Right hindlimb (tissue), 1 donor: ENCODE measurements at places on chromosomes 6 and 20.

DNA sequence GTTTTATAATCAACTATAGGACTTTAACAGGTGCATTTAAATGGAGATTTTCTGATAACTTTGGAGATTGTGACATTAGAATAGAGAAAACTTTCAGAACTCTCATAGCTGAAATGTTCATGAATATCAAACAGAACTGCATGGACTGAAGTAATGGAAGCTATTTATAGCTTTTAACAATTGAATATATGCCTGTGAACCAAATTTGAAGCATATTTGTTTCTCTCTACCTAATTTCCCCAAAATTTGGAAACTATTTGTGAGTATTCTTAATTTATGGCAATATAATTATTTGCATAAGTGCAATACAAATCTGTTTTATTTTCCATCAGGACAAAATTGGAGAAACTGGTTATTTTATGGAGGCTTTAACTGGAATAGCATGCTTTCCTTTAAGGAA lies 96.6 kb downstream of the PLG start:
- no peak for DNase-seq

GRCh38 chr20:49965781-49966305 lies 16.9 kb upstream of the SNAI1 start:
- DNase-seq, result no peak

DNA sequence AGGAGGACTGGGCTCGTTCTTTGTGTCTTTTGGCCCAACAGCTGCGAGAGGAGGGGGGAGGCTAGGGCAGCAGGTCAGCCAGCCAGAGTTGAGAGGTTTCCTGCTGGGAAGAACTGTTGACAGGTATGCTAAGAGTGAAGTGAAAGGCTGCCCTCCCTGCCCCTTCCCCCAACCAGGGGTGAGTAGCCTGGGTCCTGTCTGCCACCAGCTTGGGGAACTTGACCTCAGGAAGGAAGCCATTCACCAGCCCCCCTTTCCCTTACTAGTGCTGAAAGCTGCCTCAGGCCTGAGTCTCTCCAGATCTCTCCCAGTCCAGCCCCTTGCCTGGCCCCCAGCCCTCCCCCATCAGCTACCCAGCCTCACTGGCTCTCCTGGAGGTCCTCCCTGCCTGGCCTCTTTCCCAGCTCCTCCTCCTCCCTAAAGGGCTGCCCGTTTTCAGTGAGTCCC lies 20.7 kb upstream of the ZNF76 start:
- peak; percentile 60 for DNase-seq

DNA sequence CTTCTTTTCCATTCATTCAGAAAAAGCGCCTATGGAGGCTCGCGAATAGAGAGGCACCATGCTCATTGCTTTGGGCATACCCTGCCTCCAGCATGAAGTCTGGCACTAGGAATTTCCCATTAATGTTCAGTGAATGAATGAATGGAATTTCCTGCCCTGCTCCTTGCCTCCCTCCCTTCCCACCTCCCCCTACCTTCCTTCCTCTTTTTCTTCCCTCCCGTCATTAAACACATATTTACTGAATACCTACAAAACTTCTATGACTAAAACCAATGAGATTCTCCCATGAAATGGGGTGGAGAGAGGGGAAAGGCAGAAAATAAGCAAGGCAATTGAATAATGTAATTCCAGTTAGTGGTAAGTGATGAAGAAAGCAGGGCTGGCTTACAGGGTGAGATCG lies 213.8 kb upstream of the AGPAT4 start:
- DNase-seq, result no peak

DNA sequence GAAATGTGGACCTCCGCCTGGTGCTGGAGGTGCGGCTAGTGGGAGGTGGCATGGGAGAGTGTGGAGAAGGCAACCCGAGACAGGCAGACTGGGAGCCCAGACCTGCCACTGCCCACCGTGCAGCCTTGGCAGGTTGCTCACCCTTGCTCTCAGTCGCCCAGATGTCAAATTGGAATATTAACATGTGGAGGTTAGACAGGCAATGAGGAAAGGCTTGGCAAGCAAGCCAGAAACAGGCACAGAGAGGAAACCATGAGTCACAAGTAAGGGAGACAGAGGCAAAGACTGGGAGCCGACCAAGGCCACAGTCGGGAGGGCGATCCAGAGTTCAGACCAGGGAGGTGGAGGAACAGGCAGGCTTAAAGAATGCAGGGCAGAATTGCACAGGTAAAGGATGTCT lies 178.2 kb downstream of the FOXC1 start:
- peak; percentile 54 for DNase-seq

DNA sequence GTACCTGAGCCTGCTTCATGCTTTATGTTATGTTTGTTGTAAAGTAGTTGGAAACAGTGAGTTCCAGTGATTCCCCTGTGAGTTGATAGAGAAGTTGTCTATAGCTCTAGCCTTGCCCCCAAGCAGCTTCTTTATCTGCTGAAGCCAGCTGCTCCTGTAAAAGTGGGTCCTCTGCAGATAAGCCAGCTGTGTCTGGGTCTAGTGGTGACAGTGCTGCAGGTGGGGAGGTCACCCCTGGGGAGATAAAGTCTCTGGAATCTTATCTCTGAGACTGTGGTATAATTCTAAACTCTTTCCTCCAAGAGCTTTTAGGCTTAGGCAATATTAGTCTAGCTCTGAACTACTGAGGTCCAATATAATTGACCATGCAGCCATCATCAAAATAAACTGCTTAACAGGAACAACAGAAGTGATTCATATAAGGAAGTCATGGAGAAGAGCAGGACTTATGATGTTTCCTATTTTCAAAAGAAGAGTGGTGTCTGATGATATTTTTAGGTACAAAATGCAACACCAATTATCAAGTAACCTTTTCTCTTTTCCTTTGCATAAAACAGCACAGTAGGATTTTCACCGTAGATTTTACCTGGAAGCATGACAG lies 44.2 kb upstream of the TMEM217 start:
- DNase-seq, result no peak

DNA sequence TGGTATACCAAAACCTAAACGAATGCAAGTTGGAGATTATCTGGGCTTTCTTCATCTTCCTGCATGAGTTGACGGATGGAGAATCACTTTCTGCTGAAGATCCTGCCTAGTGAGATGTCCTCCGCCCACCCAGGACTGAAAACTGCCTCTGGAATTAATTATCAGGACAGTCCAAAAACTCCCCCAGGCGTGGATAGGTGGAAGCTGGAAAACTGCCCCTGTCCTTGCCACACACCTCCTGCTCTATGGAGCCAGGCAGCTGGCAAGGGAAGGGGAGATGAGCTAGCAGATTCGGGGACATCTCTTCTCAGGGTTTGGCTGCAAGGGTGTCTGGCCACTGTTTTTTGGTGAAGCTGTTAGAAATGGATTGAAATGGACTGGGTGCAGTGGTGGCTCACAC lies 89.3 kb upstream of the ZNFX1 start:
- DNase-seq, result no peak

- DNase-seq, result no peak
Measured at GRCh38 chr6:117677553-117678141, 2.4 kb downstream of the NUS1 start.

- no peak for DNase-seq
Measured at GRCh38 chr20:45774945-45775344, 16.7 kb downstream of the WFDC3 start.

- no peak for DNase-seq
Measured at GRCh38 chr6:157034436-157035230, 257.5 kb downstream of the ARID1B start.

- no peak for DNase-seq
Measured at GRCh38 chr6:42368181-42368580, 83.5 kb downstream of the TRERF1 start.

GRCh38 chr20:50110141-50111047 lies 2.6 kb downstream of the UBE2V1 start:
- DNase-seq, result no peak
